Thoracic aorta (tissue), 2 donors: ENCODE measurements at places on chromosomes 12 and 14. TPM values are rescaled to one million over a fixed set of nuclear protein-coding genes. Genes with fewer than 3 reads are reported as not detected.

The ITGA7 gene
- 285 TPM for total RNA-seq

The HOXC6 gene
- not detected for total RNA-seq

The STYK1 gene
- not detected for total RNA-seq

The EIF2S3B gene
- total RNA-seq, result 0.56 TPM

The NUAK1 gene
- 20.0 TPM for total RNA-seq

The CLBA1 gene
- 4.6 TPM for total RNA-seq

The CARMIL3 gene
- total RNA-seq, result 0.14 TPM

The KRT75 gene
- total RNA-seq, result not detected

The LMNTD1 gene
- total RNA-seq, result not detected

The TSPAN19 gene
- not detected for total RNA-seq

The GDF3 gene
- not detected for total RNA-seq

The CMKLR1 gene
- 73.8 TPM for total RNA-seq

The RPS29 gene
- total RNA-seq, result 4,116 TPM

The IRAK3 gene
- 67.9 TPM for total RNA-seq

The GON7 gene
- total RNA-seq, result 3.2 TPM

The OTOGL gene
- total RNA-seq, result 0.14 TPM

The LPAR5 gene
- 4.8 TPM for total RNA-seq

The FBLN5 gene
- 824 TPM for total RNA-seq

The OVCH1 gene
- 3.0 TPM for total RNA-seq

The ZNF664 gene
- total RNA-seq, result 48.2 TPM

The SYCP3 gene
- total RNA-seq, result not detected

The TGFB3 gene
- total RNA-seq, result 46.4 TPM

The RPL36AL gene
- 180 TPM for total RNA-seq

The ADAMTS20 gene
- total RNA-seq, result not detected

The PLEKHG3 gene
- 71.5 TPM for total RNA-seq

The NTF3 gene
- 9.9 TPM for total RNA-seq

The MRPL42 gene
- 25.0 TPM for total RNA-seq

The M6PR gene
- 119 TPM for total RNA-seq

The CCDC175 gene
- not detected for total RNA-seq

The FAIM2 gene
- total RNA-seq, result 2.8 TPM

The PTPN21 gene
- 38.6 TPM for total RNA-seq

The KCNA1 gene
- total RNA-seq, result 0.85 TPM

The AMN gene
- total RNA-seq, result 2.4 TPM

The EFS gene
- total RNA-seq, result 38.2 TPM

The CISTR gene
- not detected for total RNA-seq

The RDH5 gene
- total RNA-seq, result 24.4 TPM

The GYS2 gene
- not detected for total RNA-seq

The TCL1B gene
- total RNA-seq, result not detected

The TMEM132C gene
- total RNA-seq, result 0.56 TPM

The KRT83 gene
- not detected for total RNA-seq

The CCDC184 gene
- total RNA-seq, result 0.81 TPM

The AP4S1 gene
- 14.9 TPM for total RNA-seq

The DHRS4 gene
- total RNA-seq, result 20.6 TPM

The KLRB1 gene
- 1.6 TPM for total RNA-seq

The CCDC177 gene
- total RNA-seq, result not detected

The GLI1 gene
- 13.0 TPM for total RNA-seq

The AMHR2 gene
- 0.27 TPM for total RNA-seq
